ENCODE measurements at places on chromosomes 12 and 14.
A peak's percentile ranks its signal among the peaks of the same experiment; 100 is the strongest.

- DNase-seq: no peak
Observed at GRCh38 chr14:105201156-105201924, 20.2 kb upstream of the NUDT14 start.

GRCh38 chr12:3257411-3257810, 180.2 kb downstream of the TSPAN9 start:
- no peak for DNase-seq

DNA sequence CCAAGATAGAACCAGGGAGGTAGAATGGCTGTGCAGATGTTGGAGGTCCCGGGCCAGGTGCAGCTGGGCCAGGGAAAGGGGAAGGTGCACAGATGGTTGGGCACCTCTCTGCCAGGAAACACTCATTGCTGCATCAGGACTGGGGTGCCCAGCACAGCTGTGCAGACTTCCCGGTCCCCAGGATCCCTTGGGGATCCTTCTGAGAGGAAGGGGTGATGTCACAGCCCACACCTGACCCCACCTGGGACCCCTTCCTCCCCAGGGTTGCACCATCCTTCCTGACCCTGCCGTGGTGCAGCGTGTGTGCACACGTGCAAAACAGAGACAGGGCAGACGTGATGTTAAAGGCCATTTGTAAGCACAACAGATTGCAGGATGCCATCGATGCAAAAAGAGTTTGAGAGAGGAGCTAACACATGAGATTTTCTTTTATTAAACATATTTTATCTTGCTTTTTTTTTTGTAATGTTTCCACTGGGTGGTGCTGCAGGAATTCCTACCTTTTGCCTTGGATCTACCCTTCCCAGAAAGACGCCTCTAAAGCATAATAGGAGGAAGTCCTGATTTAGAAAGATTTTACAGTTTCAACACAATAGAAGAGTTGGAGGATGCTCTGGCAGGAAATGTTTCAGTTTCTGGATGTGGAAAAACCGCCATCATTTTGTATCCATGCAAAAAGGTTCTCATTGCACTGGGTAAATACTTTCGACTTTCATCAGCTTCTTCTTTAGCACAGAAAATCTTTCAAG, 14.8 kb downstream of the ELK3 start:
- no peak for DNase-seq

GRCh38 chr14:21191809-21192446, 36.1 kb upstream of the OR5AU1 start:
- DNase-seq: peak; percentile 56

GRCh38 chr14:74841230-74842207, 34.4 kb downstream of the PROX2 start:
- DNase-seq: no peak

DNA sequence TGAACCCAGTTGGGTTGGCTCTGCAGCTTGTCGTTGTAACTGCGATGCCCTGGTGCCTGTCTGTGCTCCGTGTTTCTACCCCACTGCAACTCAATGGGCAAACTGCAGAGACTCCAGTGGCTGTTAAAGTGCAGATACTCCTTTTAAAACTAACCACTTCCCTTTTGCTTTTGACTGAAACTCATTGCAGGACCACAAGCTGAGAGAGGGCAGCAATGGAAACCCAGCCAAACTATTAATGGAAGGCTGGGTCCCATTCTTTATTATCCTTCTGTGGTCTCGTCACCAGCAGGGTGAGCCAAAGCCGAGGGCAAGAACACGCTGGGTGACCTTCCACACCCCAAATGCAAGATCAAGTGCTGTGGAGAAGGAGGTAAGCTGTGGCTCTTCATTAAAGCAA, 910.4 kb downstream of the VRK1 start:
- DNase-seq: no peak

DNA sequence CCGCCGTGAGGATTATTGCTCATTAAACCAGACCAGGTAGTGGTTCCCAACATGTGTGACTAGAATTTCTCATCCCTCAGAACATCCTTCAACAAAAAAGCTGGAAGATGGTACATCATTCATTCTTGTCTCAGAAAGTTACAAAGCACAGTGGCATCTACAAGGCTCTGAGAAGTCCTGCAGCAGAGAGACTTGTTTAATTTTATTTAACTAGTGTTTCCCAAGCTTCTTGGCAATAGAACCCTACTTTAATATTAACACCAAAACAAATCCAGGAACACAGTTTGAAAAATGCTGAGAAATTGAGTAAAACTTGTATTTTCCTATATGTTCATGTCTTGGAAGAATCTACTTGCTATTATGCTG, 54.8 kb downstream of the PLXNC1 start:
- no peak for DNase-seq

GRCh38 chr14:58722441-58722840, 84.7 kb downstream of the DACT1 start:
- no peak for DNase-seq

- no peak for DNase-seq
Observed at GRCh38 chr14:60905923-60906322, 75.0 kb downstream of the TRMT5 start.

GRCh38 chr14:77141214-77142004, at the start of gene ZDHHC22:
TSS of gene ZDHHC22 (minus strand) at chr14:77141791. CDS start at chr14:77139738, 2,053 bp downstream.
- peak; percentile 94 for DNase-seq

GRCh38 chr12:104063712-104064030, 660 bp upstream of the HCFC2 start:
- DNase-seq: peak; percentile 40

DNA sequence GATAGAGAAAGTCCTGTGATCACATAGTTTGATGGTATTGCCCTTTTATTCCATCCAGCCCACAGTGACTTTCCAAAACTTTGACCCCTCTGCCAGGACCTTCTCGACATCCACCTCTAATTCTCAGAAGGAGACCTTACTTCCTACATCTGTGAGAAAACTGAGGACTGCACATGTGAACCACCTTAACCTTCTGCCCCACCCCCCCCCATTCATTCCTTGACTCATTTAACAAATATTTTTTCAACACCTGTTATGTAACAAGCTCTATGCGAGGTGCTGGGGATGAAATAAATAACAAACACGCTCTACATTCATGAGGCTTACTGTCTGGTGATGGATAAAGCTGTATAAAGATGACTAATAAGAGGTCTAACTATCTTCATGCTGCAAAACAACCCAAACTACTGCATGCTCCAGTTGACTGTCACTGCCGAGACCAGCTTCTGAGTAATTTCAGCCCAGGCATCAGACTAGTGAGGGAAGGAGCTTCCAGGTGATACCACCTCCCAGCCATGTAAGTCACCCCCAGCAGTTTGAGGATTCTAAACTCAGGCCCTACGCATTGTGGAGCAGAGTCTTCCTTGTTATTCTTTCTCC, 1.9 kb upstream of the HAL start:
- DNase-seq: no peak

DNA sequence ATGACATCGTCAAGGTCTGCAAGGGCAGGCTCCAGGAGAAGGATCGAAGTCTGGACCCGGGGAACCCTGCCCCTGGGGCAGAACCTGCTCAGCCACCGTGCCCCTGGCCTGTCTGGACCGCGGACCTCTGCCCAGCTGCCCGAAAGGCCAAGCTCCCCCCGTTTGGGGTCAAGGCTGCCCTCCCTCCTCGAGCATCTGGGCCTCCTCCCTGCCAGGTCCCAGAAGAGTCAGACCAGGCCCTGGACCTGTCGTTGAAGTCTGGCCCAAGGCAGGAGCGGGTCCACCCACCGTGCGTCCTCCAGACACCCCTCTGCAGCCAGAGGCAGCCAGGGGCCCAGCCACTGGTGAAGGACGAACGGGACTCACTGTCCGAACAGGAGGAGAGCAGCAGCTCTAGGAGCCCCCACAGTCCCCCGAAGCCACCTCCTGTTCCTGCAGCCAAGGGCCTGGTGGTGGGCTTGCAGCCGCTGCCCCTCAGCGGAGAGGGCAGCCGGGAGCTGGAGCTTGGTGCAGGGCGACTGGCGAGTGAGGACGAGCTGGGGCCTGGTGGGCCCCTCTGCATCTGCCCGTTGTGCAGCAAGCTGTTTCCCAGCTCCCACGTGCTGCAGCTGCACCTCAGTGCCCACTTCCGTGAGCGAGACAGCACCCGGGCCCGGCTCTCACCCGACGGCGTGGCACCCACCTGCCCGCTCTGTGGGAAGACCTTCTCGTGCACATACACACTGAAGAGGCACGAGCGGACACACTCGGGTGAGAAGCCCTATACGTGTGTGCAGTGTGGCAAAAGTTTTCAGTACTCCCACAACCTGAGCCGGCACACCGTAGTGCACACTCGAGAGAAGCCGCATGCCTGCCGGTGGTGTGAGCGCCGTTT, 856 bp downstream of the ZBTB42 start:
- DNase-seq: no peak

- no peak for DNase-seq
Observed at GRCh38 chr12:28017873-28018255, 45.3 kb upstream of the PTHLH start.
